ENCODE measurements at places on chromosomes 7 and 10.

- DNase-seq = no peak
Measured at GRCh38 chr7:112059675-112060074, 146.5 kb downstream of the DOCK4 start.

- DNase-seq = no peak
Measured at GRCh38 chr7:128853799-128854198, 8.9 kb upstream of the ATP6V1F start.

GRCh38 chr7:91319351-91319750 lies 55.1 kb downstream of the FZD1 start:
- no peak for DNase-seq

DNA sequence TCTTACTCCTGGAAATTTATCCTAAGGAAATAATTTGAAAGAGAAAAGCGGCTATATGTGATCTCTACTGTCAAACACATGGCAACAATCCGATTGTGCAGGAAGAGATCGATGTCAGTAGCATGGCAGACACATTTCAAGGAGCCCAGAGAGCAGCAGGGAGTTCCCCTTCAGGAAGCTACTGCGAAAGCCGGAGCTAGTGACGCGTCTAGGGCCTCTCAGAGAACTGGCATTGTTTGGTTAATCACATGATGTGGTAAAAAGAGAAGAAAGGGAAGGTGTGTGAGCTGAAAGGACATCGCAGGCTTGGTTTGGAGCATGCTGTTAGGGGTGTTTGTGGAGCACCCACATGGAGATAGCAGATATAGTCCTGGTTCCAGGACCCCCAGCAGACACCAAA lies 74.9 kb downstream of the BEND7 start:
- no peak for DNase-seq

GRCh38 chr10:48968036-48968435 lies 28.4 kb upstream of the LRRC18 start:
- no peak for DNase-seq

- no peak for DNase-seq
Measured at GRCh38 chr7:16089801-16090200, 331.5 kb downstream of the CRPPA start.

- DNase-seq = no peak
Measured at GRCh38 chr7:151682831-151683614, 163.3 kb upstream of the RHEB start.

DNA sequence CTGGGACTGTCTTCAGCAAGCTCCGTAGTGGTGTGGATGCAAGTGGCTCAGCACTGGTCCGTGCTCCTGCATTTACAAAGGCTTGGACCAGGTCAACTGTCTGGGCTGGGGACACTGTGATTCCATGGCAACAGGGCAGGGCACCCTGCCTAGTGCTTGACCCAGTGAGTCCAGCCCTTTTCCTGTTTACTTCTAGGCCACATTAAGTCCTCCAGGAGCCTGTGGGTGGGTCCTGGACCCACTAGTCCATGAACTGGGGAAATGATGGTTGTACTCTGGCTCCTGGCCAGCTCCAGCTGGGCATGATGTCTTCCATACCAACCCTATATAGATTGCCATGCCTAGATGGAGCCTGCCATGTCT lies 152.0 kb downstream of the RPS24 start:
- DNase-seq = no peak

- no peak for DNase-seq
Measured at GRCh38 chr7:148434181-148434757, 156.3 kb upstream of the C7orf33 start.

GRCh38 chr10:86793696-86794095 lies 37.3 kb downstream of the BMPR1A start:
- no peak for DNase-seq

DNA sequence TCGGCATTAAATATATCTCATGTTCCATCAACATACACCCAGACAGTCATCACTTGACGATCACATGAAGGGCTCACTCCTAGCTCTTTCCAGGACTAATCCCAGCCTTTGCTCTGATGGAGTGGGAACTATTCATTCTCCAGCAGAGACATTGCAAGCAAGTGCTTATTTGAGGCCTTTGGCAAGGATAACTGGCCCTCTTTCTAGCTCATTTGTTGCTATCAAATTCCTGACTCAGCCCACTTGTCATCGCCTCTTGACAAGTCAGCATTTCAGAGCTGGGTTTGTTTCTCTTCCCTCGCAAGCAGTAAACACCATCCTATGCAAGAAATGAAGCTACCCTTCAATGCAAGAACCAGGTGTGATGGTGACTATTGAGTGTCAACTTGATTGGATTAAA lies 1165.7 kb upstream of the AUTS2 start:
- DNase-seq = no peak

- DNase-seq = no peak
Measured at GRCh38 chr7:102875700-102876295, 37.0 kb upstream of the LRRC17 start.

GRCh38 chr7:133776266-133776665 lies 350.9 kb upstream of the LRGUK start:
- DNase-seq = no peak

GRCh38 chr7:116534790-116535189 lies 10.0 kb downstream of the CAV1 start:
- no peak for DNase-seq

DNA sequence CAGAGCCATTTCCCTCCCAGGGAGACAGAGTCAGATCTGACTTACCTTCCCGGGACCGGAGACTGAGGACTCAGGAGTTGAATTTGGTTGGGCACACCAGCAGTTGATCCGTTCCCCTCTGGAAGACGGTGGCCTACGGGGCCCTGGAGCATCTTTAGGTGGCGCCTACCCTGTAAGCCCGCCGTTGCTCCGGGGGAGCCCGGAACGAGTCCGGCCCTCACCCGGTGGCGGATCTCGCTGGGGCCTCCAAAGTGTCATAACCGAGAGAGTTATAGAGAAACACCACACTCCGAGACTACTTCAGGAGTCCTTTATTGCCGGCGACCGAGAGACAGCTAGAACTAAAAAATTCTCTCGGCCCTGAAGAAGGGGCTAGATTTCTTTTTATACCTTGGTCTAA lies 182.8 kb upstream of the MBL2 start:
- no peak for DNase-seq

- peak; percentile 8 for DNase-seq
Measured at GRCh38 chr7:104156842-104157277, 51.0 kb downstream of the ORC5 start.

- DNase-seq = no peak
Measured at GRCh38 chr7:143372070-143372469, 9.1 kb upstream of the ZYX start.

- DNase-seq = no peak
Measured at GRCh38 chr7:153943457-153943856, 108.7 kb upstream of the DPP6 start.

GRCh38 chr10:118498623-118499022 lies 96.8 kb downstream of the PRLHR start:
- DNase-seq = no peak

- DNase-seq = peak; percentile 72
Measured at GRCh38 chr10:24722676-24723385, 856 bp downstream of the ARHGAP21 start.

DNA sequence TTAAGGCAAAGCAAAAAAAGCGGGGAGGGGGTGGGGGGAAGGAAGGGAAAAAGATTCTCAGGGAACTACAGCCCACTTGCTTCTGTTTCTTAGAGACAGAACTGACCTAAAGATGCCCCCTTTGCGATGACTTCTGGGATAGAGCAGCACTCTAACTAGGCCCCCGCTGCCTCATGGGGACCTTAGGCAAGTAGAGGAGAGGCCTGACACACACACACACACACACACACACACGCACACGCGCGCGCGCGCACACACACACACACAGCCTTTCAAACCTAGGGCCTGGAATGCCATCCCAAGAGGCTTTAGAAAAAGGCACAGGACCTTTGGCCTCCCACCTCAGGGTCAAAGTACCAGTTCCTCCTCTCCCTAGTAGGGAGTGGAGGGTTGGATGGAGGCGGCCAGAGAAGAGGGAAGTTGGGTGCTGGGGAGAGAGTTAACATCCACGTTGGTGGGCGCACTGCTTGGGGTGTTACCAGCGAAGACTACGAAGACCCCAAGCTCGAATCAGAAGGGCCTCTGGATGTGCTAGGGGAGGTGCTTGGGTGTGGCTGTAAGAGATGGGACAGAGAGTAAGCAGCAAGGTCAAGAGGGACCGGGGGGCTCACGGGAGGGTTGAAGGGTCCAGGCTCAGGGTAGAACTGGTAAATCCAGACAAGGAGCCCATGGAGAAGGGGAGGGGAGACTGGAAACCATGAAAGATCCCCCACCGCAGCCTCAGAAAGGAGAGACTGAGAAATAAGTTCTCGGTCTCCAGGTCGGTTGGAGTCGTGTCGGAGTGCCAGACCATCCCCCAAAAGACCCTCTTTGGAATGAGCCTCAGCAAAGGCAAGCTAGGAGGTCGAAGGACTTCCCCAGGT lies 1.2 kb upstream of the COL1A2 start:
- no peak for DNase-seq

DNA sequence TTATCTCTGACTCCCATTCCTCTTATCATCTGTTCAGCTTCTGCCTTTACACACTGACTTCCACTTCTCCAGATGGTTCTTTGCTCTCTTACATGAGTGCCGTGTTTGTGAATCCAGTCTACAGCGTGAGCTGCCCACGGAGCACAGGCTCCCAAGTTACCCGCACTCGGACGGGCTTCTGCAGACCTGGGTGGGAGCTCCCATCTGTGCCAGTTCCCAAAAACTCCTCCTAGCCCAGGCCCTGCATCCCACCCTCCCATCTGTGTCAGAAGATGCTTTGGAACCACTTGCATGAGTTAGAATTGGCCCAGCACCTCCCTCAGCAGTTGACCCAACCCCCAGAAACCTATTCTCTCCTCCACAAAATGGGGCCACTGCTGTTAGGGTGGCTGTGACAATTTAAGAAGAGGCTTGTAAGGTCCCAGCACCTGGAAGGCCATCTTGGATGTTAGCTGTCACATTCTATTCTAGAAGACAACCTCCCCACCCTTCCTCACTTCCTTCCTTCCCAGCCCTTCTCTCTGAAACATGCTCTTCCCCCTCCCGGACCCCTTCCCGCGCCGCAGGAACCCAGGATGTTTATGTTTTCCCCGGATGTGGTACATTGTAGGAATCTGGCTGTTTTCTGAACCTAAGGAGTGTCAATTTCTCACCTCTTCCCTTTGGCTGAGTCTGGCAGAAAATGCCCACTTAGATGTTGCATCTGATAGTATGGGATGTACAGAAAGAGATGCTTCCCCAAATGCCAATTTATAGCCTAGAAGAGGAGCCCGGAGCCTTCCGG lies 79.2 kb downstream of the CCDC3 start:
- DNase-seq = no peak

DNA sequence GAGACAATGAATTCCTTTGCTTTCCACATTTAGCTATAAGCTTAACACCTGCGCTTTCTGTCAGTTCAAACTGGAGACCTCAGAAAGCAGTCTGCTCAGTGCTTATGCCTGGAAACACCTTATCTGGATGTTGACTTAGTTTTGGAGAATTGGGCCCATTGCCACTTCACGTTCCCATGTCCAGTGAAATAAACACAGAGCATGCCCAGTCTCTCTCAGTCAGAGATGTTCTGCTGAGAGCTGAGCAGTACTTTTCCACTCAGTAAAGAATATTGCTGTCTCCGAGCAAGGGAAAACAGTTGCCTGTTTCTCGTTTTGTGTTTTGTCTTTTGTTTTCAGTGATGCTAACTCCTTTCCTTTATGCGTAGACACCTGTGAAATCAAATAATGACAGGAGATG lies 83.2 kb upstream of the PRR15 start:
- DNase-seq = no peak

DNA sequence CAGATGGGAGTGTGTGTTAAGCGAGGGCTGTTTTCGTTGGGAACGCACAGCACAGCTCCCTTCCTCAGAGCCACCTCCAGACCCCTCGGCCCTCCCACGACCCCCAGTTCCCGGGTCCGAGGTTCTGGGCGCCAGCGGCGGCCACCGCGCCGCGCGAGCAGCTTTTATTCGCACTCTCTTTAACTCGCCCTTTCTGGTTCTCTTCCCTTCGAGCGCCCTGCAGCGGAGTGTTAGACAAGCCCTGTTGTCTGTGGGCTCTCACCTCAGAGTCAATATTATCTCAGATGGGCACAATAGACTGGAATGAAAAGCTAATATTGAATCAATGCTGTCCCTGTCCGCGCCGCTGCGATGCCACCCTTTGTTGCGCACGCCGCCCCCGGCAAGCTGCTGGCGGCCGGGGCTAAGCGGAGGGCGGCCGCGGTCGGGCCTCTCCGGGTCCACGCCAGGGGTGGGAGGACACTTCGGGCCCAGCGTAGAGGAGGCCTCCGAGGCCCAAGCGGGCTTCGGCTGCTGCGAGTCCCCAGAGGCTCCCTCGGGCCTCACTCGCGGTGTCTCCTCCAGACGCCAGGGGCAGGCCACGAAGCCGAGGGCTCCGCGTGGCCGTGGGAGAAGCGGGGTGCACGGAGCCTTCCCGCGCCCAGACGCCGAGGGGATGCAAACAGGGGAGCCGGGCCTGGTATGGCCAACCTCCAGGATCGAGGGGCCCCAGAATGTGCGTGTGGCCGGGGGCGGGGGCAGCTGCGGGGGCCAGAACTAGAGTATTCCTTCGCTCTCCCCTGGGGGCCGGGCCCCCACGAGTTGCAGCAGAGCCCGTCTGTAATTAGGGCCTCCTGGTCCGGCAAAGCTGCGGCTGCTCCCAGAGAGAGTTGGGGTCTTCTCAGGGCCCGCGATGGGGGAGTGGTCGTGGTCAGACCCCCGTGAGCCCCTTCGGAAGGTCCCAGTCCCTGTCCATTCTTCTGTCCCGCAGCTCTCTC lies 7.9 kb upstream of the EMX2 start:
- no peak for DNase-seq

DNA sequence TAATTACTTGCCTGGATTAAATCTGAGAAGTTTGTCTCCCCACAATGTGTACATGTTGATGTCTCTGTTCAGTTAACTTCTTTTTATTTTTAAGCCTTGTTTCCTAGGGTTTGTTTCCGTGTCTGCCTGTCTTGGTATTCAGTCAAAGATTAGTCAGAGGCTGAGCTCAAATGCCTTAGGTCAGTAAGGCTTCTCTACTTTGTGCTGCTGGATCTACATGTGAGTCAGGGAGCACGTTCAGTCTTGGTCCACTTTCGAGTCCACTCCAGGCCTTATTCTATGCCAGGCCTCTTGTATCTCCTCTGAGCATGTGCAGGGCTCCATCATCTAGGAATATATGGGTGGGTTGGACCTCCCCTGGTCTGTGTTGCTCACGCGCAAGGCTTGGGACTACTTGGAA lies 93.3 kb upstream of the FZD8 start:
- DNase-seq = no peak

GRCh38 chr7:134632937-134633540 lies 13.6 kb upstream of the BPGM start:
- DNase-seq = peak; percentile 8

GRCh38 chr7:73841689-73842066 lies 638 bp downstream of the METTL27 start:
- no peak for DNase-seq

GRCh38 chr10:10886861-10887531 lies 130.7 kb upstream of the CELF2 start:
- DNase-seq = no peak

GRCh38 chr10:10279906-10280305 lies 737.8 kb upstream of the CELF2 start:
- no peak for DNase-seq

DNA sequence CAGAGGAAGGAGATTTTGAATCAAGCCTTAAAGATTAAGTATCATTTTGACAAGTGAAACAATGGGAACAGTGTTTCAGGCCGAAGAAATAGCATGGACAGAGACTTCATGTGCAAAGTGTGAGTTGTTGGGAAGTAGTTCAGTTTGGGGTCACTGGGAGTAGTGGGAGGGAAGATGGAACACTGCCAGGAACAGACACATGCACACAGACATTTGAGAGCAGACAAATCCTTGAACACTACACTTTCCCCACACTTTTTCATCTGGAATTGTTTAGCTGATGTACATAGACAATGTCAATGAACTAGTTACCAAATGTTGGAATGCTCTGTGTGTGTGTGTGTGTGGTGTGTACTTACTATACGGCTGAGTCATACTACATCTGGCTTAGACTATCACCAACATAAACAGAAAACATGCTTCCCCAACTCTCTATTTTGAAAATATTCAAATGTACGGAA lies 52.4 kb upstream of the LRRC17 start:
- DNase-seq = no peak

Data from HuH-7.5 (cell line).